Epithelial cell of alveolus of lung (primary cell): ENCODE measurements at places on chromosomes 13 and 19. TPM values are rescaled to one million over a fixed set of nuclear protein-coding genes. Genes with fewer than 3 reads are reported as not detected.

Gene ATP8B3
- 0.52 and 6.9 TPM in 2 replicates for total RNA-seq

Gene ZNF667
- 2.8 and 5.3 TPM in 2 replicates for total RNA-seq

Gene ZNF792
- total RNA-seq: 3.7 and 3.8 TPM in 2 replicates

Gene KRTDAP
- not detected in 2 replicates for total RNA-seq

Gene MISP3
- total RNA-seq: 1.2 and 1.8 TPM in 2 replicates

Gene PSG3
- total RNA-seq: not detected in 2 replicates
